Myocyte (in vitro differentiated cells): ENCODE measurements at places on chromosomes 7 and 10. TPM values are rescaled to one million over a fixed set of nuclear protein-coding genes. Genes with fewer than 3 reads are reported as not detected.
A peak's percentile ranks its signal among the peaks of the same experiment; 100 is the strongest.

LRRD1 gene
- 0.26 and 0.29 TPM in 2 replicates for total RNA-seq

CCDC172 gene
- not detected in 2 replicates for total RNA-seq

TMEM229A gene
- total RNA-seq: not detected in 2 replicates

DNA sequence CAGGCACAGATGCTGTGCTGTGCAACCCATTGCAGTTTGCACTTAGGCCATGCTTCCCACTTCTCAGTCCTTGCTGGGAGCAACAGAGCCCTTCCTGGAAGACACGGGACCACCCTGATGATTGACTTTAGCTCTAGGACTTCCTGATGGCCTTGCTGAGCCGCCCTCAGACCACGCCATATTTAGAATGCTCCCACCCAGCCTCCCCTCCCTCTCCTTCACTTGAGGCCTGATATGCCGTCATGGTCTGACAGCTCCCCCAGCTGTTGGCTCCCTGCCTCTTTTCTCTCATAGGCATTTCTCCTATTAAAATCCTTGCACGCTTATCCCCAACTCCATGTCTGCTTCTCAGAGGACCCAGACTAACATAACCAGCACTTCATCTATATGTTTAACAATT is 29.4 kb upstream of the GATAD1 start:
- no peak for DNase-seq

GRCh38 chr10:125160856-125161706 is 718 bp upstream of the CTBP2 start:
- peak; percentile 87 for DNase-seq

- DNase-seq: no peak
Measured at GRCh38 chr10:93333278-93333978, 148.7 kb downstream of the MYOF start.

GRCh38 chr7:120402801-120403200 is 129.8 kb downstream of the KCND2 start:
- no peak for DNase-seq

GRCh38 chr7:154698726-154699291 is 304.1 kb downstream of the PAXIP1 start:
- DNase-seq: no peak

- no peak for DNase-seq
Measured at GRCh38 chr10:51767103-51767763, 67.8 kb upstream of the CSTF2T start.

DNA sequence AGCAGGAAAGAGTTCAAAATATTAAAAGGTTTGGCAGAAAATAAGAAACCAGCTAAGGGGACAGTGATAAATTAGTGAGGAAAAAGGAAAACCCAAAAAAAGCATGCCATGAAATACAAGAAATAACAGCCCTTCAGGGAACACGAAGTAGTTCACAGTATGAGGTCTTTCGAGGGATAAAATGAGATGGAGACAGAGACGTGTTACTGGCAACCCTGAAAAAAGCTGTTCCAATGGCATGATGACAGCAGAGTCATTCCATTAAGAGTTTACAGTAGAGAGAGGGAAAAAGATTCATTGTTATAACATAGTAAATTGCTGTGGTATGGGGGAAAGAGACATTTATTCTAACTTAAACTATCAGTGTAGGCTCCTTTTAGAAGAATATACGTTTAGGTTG is 391.2 kb downstream of the ANKRD7 start:
- DNase-seq: no peak

GRCh38 chr10:78774999-78775711 is 293.6 kb upstream of the ZMIZ1 start:
- DNase-seq: peak; percentile 67
